ENCODE measurements at places on chromosomes 11 and 22.

DNA sequence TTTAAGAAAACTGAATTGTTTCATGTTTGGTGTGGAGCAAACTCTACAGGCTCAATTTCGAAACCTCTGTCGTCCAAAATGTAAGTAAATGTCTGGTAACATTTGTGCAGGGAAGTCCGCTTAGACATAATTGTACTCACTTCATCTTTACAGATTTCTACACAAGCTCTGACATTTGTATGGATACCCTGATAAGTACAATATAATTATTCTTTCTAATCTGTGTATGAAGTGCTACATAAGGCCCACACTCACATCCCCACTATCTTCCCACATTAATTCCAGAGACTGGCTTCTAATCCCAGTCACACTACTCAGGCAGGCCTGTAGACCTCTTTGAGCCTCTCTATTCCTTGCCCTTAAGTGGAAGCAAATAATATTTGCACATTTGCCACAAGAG, 129.2 kb upstream of the LMO1 start:
- DNase-seq = no peak

DNA sequence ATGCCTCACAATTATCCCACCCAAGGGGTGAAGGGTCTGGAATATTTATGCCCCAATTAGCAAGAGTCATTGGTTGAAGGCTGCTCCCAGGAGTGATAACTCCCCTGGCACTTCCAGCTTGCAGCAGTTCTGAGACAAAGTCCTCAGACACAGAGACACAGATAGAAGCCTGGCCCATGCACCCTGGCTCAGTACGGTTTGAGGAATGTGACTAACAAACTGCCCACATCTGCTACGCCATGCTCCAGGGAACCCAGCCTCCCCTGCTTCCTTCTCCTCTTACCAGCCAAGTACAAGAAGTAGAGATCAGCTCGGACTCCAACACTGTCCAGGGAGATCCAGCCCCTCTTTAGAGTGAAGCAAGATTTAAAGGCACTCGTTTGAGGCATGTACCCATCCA, 48.5 kb upstream of the BMAL1 start:
- DNase-seq = no peak

GRCh38 chr11:21814169-21814568, 378.7 kb upstream of the ANO5 start:
- DNase-seq = no peak

DNA sequence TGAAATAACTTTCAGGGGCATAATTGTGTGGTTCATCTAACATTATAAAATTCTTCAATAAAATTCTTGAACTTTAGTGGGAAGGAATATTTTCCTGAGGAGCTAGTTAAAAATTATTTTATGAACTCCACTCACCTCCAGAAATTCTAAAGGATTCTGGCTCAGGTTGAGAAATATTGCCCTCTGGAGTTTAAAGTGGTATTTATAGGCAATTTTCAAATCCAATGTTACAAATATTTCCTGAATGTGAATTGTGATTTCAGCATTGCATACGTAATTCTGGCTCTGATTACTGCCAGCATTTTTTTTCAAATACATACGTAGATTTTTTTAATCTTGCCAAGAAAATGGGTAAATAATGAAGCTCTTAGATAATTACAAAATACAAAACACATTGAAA, 598.2 kb upstream of the ANO3 start:
- DNase-seq = no peak

- no peak for DNase-seq
These were observed 330 bp upstream of the POLD3 start for GRCh38 chr11:74592063-74592440.
